ENCODE measurements at places on chromosomes 2 and 18. TPM values are rescaled to one million over a fixed set of nuclear protein-coding genes. Genes with fewer than 3 reads are reported as not detected.
A peak's percentile ranks its signal among the peaks of the same experiment; 100 is the strongest.

- DNase-seq, result no peak
Measured at GRCh38 chr2:22756276-22757043, 628.5 kb upstream of the KLHL29 start.

DNA sequence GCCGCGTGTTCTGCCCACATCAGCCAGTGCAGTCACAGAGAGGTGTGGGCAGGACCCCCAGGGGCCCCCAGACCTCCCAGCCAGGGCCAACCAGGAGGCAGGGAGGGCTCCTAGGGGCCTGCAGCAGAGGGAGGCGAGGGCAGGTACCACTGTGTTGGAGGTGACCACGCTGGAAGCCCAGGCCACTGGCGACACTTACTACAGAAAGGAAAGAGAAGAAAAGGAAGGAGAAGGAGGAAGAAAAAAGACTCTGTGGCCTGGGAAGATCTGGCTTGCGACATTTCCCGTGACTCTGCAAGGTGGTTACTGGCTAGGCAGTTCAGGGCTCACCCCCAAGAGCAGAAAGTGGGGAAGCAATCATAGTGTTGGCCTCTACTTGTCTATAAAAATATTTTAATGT, 98.1 kb upstream of the BCL2L11 start:
- no peak for DNase-seq

- DNase-seq, result no peak
Measured at GRCh38 chr2:66437691-66438497, 3.0 kb downstream of the MEIS1 start.

DNA sequence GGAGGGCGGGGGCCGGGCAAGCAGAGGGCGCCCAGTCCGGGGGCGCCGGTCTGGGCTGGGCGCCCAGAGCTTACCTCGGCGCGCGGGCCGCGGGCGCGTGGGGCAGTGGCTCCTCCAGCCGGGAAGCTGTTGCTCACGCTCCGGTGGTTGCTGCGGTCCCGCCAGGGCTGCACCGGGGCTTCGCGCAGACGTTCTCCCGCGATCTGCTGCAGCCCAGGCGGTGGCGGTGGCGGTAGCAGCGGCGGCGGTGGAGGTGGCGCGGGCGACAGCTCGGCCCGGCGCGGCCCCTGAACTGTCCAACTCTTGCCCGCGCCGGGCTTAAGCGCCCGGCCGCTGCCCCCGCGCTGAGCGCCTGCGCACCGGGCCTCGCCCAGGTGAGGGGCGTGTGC, 391 bp downstream of the ZNF385B start:
- DNase-seq, result no peak

GRCh38 chr2:203195331-203196036, 43.3 kb upstream of the CYP20A1 start:
- DNase-seq, result no peak

- DNase-seq, result no peak
Measured at GRCh38 chr2:163717993-163718680, 17.7 kb downstream of the FIGN start.

DNA sequence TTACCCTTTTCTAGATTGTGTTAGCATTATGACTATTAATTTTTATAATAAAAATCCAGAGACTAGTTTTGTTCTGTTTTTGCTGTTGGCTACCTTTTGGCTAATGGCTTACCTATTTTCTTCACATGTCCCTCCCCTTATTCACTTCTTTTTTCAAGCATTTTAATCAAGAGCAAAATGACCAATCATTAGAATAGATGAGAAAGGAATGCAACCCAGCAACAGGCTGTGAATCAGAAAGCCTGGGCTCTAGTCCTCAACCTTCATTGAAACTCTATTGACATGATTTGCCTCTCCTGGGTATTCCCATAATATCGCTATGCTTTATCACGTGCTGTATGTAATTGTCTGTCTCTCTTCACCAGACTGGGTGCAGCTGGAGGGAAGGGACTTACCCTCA, 370.1 kb downstream of the IRS1 start:
- DNase-seq, result no peak

GRCh38 chr18:62928326-62928725, 213.0 kb downstream of the PHLPP1 start:
- DNase-seq, result no peak

DNA sequence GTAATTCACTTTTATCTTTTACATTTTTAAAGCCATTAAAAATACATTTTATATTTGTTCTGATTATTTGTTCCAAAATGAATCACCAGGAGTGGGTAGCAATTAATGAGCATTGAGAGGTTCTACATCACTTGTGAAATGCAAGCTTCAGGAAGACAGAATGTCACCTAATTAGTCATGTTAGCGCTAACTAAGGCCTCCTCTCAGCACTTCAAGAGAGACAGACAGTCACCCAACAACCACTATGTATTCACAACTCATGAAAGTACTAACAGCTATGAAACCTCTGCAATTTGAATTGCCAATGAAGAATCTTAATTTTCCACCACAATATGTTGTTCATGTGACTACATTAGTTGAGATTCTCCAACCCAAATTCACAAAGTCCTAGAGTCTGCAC, 611.0 kb downstream of the KCNJ3 start:
- DNase-seq, result no peak

DNA sequence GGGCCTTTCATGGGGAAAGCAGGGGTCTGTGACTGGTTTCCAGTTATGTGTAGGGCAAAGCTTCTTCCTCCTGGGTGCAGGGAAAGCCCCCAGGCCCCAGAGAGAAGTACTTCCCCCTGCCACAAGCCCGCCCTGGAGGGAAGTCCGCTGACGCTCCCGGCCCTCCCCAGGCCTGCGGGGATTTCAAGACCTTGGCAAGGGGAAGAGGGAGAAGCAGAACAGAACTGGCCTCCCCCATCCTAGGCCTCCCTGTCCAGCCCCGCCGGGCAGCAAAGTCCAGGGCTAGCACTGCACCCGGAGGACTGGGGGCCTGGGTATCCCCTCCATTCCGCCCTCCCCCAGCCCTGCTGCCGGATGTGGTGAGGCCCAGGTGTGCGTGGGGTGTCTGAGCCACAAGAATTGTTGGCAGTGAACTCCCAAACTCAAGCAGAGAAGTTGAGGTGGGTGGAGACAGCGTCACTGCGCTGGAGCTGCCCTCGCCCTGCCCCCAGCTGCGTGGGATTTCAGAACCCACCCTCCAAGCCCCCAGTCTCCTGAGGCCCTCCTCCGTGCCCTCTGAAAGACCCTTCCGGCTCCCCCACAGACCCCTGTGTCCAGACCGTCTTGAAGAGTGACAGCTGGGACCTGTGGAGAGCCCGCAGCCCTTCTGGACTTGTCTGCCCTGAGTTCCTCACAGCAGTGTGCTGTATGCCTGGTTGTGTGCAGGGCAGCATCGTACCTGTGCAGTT, 1.1 kb upstream of the DUSP2 start:
- DNase-seq, result peak; percentile 96

GRCh38 chr2:165432234-165432966, 37.1 kb upstream of the CSRNP3 start:
- no peak for DNase-seq

- no peak for DNase-seq
Measured at GRCh38 chr2:15302154-15302553, 259.0 kb downstream of the NBAS start.

DNA sequence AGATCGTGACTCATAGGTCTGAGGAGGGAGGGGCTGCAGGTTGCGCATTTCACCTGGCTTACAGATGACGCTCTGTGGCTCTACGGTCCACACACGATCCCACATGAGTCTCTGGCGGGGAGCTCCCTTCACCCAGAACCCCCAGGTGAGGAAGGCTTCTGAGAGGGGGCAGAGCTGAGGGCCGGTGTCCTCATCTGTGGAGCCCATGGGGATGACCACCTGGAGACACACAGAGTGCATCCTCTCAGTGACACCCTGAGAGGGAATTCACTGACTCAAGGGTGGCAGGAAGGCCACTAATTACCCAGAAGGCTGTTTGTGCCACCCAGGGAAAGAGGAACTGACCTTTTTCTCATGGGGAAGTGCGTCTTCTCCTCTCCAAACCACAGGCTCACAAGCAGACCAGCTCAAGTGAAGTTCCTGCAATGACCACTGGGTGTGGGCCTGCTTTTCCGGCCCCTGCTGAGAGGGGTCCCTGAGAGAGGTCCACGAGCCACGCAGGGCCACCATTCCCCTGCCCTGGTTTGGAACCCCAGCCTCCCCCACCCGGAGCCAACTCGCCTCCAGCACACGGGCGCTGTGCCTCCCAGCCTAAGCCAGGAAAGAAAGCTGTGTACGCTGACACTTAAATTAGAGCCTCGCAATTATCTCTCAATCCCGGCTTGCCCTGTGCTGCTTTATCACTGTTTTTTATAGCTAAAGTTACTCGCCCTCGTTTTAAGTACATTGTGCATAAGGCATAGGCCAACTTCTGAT, 114.1 kb downstream of the BCL11A start:
- DNase-seq, result no peak

DNA sequence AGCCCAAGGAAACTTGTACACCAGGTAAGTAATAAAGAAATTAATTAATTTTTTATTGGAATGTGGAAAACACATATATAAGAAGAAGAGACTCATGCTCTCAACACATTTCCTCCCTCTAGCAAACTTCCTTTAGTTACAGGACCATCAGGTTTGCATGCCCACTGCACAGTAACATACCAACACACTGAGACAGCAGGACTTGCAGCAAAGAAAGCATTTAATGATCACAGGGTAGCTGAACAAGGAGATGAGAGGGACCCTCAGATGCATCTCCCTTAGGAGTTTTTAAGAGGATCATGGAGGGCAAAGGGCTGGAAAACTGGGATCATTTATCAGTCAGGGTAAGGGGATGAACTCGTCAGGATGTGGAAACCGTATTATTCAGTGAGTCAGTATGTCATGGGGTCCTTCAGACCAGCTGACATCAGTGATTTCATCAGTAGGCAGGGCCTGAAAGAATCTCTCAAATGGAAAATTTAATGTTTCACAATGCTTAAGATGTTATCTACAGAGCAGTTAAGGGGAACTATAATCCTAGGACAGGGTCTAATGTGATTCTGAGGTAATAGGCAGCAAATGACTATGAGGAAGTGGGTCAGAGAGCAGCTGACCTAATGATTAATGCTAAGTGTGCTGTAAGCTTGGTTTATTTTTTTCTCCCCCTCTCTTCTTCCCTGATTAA, 193.8 kb upstream of the RND3 start:
- DNase-seq, result no peak

DNA sequence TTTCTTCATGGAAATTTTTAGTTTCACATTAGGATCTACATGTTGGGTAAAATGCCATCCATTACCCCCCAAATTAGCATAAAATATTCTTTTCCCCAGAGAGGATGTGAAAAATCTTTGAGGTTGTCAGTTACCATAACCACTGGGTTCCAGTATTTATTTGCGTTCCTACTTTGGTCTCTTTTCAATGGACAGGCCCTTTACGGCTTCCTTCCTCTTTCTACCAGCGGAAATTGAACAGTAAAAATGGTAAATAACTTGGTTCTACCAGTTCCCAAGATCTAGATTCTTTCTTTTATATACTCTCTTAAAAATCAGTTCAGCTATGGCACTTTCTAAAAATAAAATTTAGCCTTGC, 169.2 kb upstream of the APCDD1 start:
- DNase-seq, result no peak

- DNase-seq, result no peak
Measured at GRCh38 chr2:217834057-217834620, 168.7 kb downstream of the TNS1 start.

- DNase-seq, result peak; percentile 42
Measured at GRCh38 chr2:10080536-10081304, 509 bp upstream of the CYS1 start.

GRCh38 chr2:221973902-221974301, 324.9 kb downstream of the PAX3 start:
- DNase-seq, result no peak

The GALM gene
- total RNA-seq, result 31.3 TPM

The PSTPIP2 gene
- 14.3 TPM for total RNA-seq

The ABCB11 gene
- total RNA-seq, result not detected

The DLX2 gene
- total RNA-seq, result not detected

The BUB1 gene
- 107 TPM for total RNA-seq

The DNER gene
- total RNA-seq, result not detected

The EIF2AK3 gene
- 10.0 TPM for total RNA-seq

The ANKRD30BL gene
- not detected for total RNA-seq

The MPPE1 gene
- 30.4 TPM for total RNA-seq

The MATN3 gene
- total RNA-seq, result not detected

The IWS1 gene
- 52.5 TPM for total RNA-seq

The GTF2A1L gene
- not detected for total RNA-seq

The ZNF512 gene
- 34.7 TPM for total RNA-seq

The PSMA8 gene
- total RNA-seq, result 2.1 TPM

The GKN2 gene
- total RNA-seq, result not detected

Data from activated naive CD4-positive, alpha-beta T cell treated with anti-CD3 and anti-CD28 coated beads for 36 hours (primary cell).